ENCODE measurements at places on chromosomes 5 and 9. TPM values are rescaled to one million over a fixed set of nuclear protein-coding genes. Genes with fewer than 3 reads are reported as not detected.

Gene RGMB
- total RNA-seq = 0.74 TPM

Gene SPEF2
- total RNA-seq = 8.9 TPM

DNA sequence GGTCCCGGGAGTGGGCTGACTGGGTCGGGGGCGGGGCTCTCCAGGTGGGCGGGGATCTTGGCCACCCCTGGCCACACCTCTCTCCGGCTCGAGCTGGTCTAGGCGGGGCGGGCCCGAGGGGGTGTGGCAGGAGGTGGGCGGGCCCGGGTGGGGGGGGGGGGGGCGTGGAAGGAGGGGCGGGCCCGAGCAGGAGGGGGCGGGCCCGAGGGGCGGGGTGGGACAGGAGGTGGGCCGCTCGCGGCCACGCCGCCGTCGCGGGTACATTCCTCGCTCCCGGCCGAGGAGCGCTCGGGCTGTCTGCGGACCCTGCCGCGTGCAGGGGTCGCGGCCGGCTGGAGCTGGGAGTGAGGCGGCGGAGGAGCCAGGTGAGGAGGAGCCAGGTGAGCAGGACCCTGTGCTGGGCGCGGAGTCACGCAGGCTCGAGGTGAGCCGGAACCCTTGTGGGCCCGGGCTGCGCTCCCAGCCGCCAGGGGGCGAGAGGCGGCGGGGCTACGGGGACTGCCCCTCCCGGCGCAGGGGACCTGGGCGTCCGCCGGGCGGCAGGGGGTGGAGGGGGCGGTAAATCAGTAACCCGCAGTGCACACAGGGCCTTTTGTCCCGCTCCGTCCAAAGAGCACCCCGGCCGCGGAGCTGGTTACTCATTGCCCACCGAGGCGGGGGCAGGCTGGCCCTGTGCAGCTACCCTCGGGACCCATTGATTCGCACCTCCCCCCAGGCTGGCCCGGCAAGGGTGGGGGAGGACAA, at the start of gene FGFR4:
TSS of gene FGFR4 (plus strand) at position 262 of the 744 bp plus-strand sequence. CDS start 2,688 bp downstream, outside the sequence.
- peaks cover 6% of the 10 kb centered on the region for H3K4me1 ChIP-seq
- peak; percentile 75 for DNase-seq
- H3K27me3 ChIP-seq = peaks cover 18% of the 10 kb centered on the region
- H3K27ac ChIP-seq = no peak within 1 kb of the TSS
- H3K36me3 ChIP-seq = no peaks in the 10 kb centered on the region
- H3K4me3 ChIP-seq = peak within 1 kb of the TSS; percentile 66

- no peak overlapping the region for H3K4me3 ChIP-seq
- no peak for DNase-seq
- H3K27me3 ChIP-seq = peaks cover 12% of the 10 kb centered on the region
- H3K36me3 ChIP-seq = no peaks in the 10 kb centered on the region
These were observed 77.7 kb downstream of the EBF1 start for GRCh38 chr5:159021901-159022556.

- no peaks in the 10 kb centered on the region for H3K27me3 ChIP-seq
- H3K4me3 ChIP-seq = no peak overlapping the region
- DNase-seq = no peak
These were observed 80.5 kb downstream of the SMIM15 start for GRCh38 chr5:61081741-61082140.
